ENCODE measurements at places on chromosomes 2 and 18. TPM values are rescaled to one million over a fixed set of nuclear protein-coding genes. Genes with fewer than 3 reads are reported as not detected.

Gene VWC2L
- total RNA-seq = 0.04 TPM

DNA sequence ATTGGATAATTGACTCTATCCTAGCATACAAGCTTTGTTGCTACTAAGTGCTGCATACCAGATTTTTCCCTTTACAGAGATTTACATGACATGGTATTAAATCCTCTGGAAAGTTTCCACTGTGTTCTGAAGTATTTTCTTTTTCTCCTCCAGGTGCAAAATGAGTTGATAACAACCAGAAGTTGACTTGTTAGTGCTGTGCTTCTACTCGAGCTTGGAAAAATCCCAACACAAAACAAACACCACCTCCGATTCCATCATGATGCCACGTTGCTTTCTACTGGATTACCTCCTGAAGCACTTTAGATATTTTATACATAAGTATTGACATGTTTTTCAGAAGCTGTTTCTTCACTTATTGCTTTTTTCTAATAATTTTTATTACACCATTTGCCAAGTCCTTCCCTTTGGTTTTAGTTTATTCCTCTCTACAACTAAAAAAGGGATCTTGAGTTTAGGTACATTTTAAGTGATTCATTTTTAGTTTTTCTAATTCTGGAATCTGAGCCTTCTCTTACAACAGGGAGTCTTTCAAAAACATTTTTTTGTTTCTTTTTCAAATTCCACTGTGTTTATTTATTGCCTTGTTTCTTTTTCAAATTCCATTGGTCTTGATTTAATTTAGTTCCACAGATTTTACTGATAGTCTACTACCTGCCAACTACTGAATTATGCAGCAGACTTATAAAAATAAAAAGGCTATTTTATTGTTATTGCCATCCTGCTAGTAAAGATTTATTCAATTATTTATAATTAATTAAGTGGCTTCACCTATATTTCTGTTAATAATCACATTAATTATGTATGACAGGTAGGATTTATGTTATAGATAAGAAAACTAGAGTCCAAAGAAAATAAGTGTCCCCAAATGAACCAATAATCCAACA is 143.4 kb downstream of the PPP1R1C start:
- no peak for DNase-seq
- H3K27me3 ChIP-seq = no peaks in the 10 kb centered on the region
- H3K4me1 ChIP-seq = no peaks in the 10 kb centered on the region
- H3K27ac ChIP-seq = no peak overlapping the region
- no peaks in the 10 kb centered on the region for H3K36me3 ChIP-seq

- no peak for DNase-seq
- H3K27ac ChIP-seq = no peak overlapping the region
- no peaks in the 10 kb centered on the region for H3K27me3 ChIP-seq
- no peaks in the 10 kb centered on the region for H3K4me1 ChIP-seq
- H3K36me3 ChIP-seq = no peaks in the 10 kb centered on the region
Observed at GRCh38 chr2:14831458-14831857, 198.9 kb downstream of the LRATD1 start.

DNA sequence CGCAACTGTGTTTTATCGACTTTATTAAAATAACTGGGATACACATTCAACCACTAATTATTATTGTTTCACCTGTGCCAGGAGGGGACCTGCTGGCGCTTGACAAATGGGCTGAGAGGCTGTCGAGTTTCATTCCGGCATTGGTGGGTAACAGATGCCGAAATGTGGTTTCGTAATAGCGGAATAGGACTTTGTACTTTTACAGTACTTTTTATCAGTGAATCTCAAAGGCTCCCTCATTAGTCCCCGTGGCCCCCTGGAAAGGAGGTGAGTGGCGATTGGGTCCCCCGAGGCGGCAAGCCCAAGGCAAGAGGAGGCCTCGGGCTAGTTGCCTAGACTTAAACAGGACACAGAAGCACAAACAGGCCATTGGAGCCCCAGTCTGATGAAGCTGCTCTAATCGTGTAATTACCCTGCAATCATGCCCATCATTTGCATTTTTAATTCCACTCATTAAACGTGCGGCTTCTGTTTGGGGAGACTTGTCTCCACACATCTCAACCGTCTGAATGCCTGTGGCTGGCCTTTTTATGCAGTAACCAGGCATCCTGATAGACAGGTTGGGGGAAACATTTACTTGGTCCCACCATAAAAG is 193.2 kb downstream of the INO80D start:
- H3K27ac ChIP-seq = no peak overlapping the region
- H3K4me3 ChIP-seq = no peak overlapping the region
- no peaks in the 10 kb centered on the region for H3K36me3 ChIP-seq
- DNase-seq = no peak
- peaks cover under 1% of the 10 kb centered on the region for H3K27me3 ChIP-seq

Gene TCF23
- 0.63 TPM for total RNA-seq

Gene PMAIP1
- total RNA-seq = 1.4 TPM

DNA sequence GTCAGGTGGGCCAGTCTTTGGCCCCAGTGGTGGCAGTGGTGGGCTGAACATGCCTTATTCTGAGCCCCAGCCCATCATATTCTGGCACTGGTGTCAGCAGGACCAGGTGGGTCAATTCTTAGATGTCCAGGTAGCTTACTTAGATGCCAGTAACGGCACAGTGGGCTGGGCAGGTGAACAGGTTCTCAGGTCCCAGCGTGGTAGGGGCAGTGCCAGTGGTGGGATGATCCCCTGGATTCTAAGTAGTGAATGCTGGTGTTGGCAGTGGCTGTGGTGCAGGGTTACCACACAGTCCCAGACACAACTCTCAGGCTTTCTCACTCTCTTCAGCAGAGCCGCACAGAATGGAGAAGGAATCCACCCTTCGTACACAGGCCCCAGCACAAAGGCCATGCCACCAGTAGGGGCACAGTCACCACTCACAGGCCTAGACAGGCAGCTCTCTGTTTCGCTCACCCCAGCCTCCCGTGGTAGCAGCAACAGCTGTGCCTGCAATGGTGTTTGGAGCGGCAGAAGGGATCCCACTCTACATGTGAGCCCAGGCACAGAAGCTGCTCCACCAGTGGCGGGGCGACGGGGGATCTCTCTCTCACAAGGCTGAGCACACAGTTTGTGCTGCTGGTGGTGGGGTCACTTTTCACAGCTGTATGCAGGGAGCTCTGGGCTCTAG is 97.3 kb downstream of the ANKRD12 start:
- H3K36me3 ChIP-seq = peaks cover 30% of the 10 kb centered on the region
- DNase-seq = no peak
- H3K4me1 ChIP-seq = no peaks in the 10 kb centered on the region
- no peaks in the 10 kb centered on the region for H3K27me3 ChIP-seq
- H3K4me3 ChIP-seq = no peak overlapping the region

DNA sequence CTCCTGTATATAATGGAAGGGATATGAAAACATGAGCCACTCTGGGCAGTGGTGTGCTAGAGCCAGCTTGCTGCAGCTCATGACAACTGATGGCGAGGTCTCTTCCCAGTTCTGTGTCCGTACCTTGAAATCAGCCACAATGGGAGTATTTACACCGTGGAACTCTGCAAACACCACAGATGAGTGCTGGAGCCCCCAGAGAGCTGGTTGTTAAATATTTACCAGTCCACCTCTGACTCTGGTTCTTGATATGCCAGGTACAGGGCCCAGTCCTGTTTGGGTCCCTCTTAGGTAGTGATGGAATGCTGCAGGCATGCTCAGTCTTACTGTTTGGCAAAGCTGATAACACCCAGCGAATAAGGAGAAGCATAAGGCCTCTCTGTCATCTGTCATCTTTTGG is 116.1 kb upstream of the GLI2 start:
- peaks cover 6% of the 10 kb centered on the region for H3K4me1 ChIP-seq
- DNase-seq = no peak
- H3K4me3 ChIP-seq = no peak overlapping the region
- no peaks in the 10 kb centered on the region for H3K36me3 ChIP-seq
- H3K27ac ChIP-seq = no peak overlapping the region

Gene SCN1A
- total RNA-seq = not detected

GRCh38 chr18:36382854-36383253 is 85.3 kb downstream of the FHOD3 start:
- H3K4me3 ChIP-seq = no peak overlapping the region
- H3K4me1 ChIP-seq = peaks cover 29% of the 10 kb centered on the region
- no peak overlapping the region for H3K27ac ChIP-seq
- H3K27me3 ChIP-seq = no peaks in the 10 kb centered on the region

DNA sequence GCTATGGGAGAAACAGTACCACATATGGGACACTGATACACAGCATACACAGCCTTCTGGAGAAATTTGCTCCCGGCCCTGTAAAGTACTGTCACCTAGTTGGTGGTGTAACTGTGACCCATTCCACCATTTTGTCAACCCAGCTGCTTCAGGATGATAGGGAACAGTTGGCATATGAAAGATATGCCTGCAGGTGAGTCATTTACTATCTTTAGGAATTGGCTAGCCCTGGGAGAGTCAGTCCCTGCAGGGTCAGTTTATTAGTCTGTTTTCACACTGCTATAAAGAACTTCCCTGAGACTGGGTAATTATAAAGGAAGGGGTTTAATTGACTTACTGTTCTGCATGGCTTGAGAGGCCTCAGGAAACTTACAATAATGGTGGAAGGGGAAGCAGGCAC is 30.0 kb upstream of the PTPRM start:
- no peaks in the 10 kb centered on the region for H3K27me3 ChIP-seq
- peaks cover 11% of the 10 kb centered on the region for H3K4me1 ChIP-seq
- no peaks in the 10 kb centered on the region for H3K36me3 ChIP-seq
